CD4-positive, CD25-positive, alpha-beta regulatory T cell (primary cell): ENCODE measurements at places on chromosomes 1 and 21.

- no peak for DNase-seq
These were observed 185.0 kb downstream of the PBX1 start for GRCh38 chr1:164743976-164744375.

DNA sequence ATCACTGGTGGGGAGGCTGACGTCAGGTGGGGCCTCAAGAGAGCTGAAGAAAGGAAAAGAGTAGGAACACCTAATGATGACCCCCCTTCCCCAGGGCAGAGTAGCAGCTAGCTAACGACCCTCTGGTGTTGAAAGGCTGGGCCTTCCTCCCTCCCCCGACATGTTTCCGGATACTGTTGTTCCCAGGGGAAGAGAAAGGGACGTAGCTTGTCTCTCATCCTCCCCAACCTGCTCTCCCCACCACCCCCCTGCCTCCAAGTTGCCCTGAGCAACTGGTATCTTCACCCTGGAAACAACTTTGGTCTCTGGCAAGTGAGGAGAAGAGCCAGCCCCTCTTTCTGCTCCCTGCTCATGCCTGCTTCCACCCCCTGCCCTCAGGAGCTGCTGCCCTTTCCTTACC lies 2.4 kb downstream of the SEMA6C start:
- no peak for DNase-seq

DNA sequence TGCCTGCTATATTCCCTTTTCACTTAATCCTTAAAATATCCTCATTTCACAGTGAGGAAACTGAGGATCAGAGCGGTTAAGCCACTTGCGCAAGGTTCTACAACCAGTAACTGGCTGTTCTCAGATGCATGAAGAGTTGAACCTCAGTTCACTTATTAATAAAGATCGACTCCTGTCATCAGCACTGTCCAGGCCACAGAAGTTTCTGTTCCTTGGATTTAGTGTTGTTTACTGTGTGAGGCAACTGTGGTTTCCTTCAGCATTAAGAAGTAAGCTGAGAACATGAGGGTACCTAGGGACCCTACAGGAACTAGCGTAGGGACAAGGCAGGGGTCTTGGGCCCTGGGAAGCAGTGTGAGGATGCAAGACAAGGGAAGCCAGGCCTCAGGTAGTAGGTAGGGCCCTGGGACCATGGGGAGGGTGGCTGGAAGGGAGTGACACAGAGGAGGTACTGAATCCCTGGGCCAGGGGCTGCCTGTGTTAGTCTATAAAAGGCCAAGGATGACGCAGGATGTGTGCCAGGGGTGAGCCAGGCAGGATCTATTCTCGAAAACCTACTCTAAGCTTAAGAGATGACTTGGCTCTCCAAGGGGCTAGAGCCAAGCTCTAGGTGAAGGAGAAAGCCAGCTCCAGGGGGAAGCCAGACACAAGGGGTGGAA lies 181.2 kb upstream of the CSF3R start:
- DNase-seq: no peak

DNA sequence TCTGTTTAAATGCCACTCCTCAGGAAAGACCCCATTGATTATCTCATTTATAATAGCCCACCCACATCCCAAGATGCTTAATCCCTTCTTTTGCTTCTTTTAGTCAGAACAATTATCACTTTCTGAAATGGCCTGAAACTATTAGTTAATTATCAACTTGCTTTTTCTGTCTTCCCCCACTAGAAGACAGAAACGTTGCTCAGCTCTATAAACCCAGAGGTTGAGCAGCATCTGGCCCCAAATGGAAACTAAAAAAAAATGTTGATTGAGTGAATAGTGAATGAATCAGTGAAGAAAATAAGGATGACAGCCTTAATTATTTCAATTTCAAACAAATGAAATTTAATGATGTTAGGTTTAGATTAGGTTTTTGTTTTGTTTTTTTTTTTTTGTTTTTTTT lies 38.2 kb upstream of the PIGC start:
- no peak for DNase-seq

DNA sequence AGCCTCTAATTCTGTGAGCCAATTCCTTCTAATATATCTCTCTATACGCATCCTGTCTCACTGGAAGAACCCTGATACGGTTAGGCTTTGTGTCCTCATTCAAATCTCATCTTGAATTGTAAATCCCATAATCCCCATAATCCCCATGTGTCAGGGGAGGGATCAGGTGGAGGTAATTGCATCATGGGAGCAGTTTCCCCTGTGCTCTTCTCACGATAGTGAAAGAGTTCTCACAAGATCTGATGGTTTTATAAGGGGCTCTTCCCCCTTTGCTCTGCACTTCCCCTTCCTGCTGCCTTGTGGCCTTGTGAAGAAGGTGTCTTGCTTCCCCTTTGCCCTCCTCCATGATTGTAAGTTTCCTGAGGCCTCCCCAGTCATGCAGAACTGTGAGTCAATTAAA lies 116.1 kb downstream of the MRPS6 start:
- DNase-seq: no peak

DNA sequence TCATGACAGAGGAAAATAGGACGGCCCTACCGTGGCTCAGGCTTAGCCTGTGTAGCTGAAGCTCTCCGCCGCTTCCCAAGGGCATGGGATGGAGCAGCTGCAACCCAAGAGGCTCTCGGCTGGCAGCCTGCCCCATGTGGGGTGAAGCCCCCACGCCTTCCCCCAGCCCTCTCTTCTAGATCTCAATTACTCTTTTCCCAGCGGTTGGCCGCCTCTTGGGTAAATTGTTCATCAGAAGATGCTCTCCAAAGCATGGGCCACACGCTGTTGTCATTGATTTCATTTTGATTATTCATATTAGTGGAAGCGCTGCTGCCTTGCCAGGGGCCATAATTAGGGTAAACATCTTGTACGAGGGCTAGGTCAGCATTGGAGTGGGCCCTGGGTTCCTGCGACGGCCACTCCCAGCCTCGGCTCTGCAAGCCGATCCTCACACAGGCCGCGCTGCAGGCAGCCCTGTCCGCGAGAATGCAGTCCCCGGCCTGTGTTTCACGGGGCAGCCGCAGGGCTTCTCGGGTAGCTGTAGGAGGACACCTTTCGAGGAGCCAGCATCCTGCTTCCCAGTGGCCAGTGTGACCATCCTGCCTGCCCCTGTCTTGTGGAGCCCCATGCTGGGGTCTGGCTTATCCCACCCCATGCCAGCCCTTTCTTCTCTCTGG lies 114.4 kb upstream of the VAMP3 start:
- DNase-seq: no peak

DNA sequence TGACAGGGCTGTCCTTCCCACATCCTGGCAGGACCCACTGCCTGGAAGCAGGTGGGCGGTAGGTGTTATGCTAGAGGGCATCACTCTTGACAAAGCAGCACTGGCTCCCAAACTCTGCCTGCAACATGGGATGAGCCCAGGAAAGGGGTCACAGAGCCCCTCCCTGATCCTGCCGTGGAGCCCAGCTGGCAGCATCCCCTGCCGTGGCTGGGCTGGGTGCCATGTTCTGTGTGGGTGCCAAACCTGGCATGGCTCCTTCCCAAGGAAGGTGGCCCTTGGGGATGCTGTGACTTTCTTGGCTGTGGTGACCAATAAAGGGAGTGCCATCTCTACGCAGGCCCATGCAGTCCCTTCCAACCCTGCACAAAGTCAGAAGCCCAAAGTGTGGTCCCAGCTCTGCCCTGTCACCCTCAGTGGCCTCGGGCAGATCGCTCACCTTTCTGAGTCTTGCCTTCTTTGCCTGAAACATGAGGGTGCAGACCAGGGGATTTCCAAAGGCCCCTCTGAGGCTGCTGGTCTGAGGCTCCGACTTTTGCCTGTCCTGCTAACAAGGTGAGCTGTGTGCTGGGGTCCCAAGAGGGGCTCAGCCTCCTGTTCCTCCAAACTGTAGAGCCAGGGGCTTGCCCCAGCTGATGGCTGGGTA lies 6.0 kb downstream of the CDK18 start:
- no peak for DNase-seq

GRCh38 chr1:213094446-213094845 lies 43.4 kb downstream of the RPS6KC1 start:
- no peak for DNase-seq

DNA sequence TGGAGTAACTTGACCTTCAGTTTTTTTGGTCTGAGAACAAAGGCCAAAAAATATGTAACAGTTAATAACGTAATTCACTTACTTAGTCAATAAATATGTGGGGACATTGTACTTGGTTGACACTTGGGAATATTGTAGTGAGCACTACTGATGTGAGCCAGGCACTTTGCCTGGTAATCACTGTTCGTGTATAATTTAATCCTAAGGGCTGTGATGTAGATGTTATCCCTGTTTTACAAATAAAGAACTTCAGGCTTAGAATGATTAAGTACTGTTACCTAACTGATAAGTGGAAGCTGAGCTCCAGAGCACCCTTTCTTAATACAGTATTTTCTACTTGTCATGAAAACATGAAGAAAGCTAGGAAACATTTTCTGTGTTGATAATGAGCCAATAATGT lies 28.0 kb downstream of the PTBP2 start:
- DNase-seq: no peak

GRCh38 chr1:18575620-18576019 lies 55.0 kb upstream of the PAX7 start:
- peak; percentile 20 for DNase-seq

GRCh38 chr1:248755517-248755916 lies at the start of gene LYPD8:
TSS of gene LYPD8 (minus strand) at chr1:248755759. CDS start at chr1:248751081, 4,678 bp downstream.
- no peak for DNase-seq

GRCh38 chr1:118871582-118872171 lies 116.5 kb downstream of the TBX15 start:
- DNase-seq: no peak

DNA sequence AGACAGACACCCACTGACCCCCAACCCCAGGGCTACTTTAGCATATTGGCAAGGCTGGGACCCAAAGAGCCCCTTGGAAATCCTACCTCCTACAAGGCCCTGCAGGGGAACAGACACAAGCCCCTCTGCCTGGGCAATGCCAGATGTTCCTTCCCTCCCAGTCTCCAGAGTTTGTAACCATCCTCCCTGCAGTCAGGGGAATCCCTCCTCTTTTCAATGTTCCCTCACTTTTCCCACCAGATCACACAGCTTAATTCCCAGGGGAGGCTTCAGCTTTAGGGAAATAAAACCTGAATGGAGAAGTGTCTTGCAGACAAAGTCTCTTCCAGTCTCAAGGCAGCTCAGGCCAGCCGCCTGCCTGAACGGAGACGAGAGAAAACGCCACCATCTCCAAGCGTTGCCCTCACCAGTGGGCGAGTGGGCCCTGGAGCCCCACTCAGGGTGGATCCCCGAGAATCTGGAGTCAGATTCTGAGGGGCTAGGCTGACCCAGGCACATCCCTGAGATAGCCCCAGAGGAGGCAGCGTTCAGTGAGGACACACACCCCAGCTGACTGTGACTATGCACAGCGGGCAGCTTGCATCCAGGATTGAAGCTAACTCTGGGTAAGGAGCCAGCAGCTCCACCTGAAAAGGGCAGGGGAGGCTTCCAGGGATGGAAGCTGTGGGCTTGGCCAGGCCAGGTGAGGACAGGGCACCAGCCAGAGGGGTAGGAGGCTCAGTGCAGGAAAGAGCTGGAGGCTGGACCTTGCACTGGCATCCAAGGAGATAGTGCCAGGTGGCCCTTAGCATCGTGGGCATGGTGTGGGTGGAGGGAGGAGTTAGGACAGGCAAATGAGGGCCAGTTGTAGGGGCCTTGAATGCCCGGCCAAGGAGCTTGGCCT lies 44.0 kb upstream of the ZC3H12A start:
- no peak for DNase-seq

- no peak for DNase-seq
These were observed 105.8 kb downstream of the MRPL39 start for GRCh38 chr21:25501462-25501861.

- DNase-seq: peak; percentile 20
These were observed 3.4 kb upstream of the ACOT7 start for GRCh38 chr1:6396998-6397397.

DNA sequence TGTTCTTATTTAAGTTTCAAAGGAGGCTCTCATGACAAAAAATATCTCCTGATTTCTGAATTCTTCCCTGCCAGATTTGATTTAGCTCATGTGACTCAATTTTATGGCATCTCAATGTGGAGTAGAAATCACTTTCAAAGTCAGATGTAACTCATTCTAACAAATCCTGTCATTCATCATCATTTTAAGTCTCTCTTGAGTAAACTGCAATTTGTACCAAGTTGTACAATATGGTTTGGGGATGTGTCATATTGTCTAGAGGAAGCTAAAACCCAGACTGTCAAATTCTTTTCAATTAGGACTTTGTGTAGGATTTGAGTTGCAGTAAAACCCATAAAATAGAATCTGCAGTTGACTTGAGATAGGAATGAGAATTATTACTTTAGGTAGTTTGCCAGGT lies 2101.0 kb downstream of the NCAM2 start:
- DNase-seq: no peak

DNA sequence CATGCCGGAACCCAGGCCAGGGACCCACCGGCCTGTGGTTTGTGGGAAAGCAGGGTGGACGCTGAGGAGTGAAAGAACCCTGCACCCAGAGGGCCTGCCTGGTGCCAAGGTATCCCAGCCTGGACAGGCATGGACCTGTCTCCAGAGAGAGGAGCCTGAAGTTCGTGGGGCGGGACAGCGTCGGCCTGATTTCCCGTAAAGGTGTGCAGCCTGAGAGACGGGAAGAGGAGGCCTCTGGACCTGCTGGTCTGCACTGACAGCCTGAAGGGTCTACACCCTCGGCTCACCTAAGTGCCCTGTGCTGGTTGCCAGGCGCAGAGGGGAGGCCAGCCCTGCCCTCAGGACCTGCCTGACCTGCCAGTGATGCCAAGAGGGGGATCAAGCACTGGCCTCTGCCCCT lies 18.5 kb downstream of the CSF1 start:
- DNase-seq: no peak

DNA sequence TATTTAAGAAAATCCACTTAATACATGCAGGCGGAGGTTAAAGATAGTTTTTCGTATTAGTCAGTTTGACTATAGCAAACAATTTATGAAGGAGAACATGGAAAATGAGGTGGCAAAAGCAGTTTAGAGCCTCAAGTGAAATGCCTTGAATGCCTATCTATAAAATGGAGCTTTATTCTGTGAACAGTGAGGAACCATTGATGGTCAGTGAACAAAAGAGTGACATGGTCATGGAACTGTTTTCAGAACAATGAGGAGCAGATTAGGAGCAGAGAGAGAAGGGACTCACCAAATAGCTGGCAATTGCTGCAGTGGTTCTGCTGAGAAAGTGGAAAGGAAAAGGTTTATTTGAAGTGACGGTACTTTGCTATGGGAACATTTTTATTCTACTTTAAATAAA lies 299.8 kb downstream of the DUSP10 start:
- DNase-seq: no peak

- DNase-seq: no peak
These were observed 536.4 kb downstream of the DPYD start for GRCh38 chr1:97384294-97384968.

- DNase-seq: no peak
These were observed 860.8 kb downstream of the BRINP3 start for GRCh38 chr1:189616893-189617292.

- DNase-seq: peak; percentile 90
These were observed 1.3 kb upstream of the SLC16A1 start for GRCh38 chr1:112957133-112957812.

GRCh38 chr21:45592208-45592619 lies 50.0 kb upstream of the SLC19A1 start:
- DNase-seq: peak; percentile 86

GRCh38 chr1:31745946-31746670 lies 18.0 kb downstream of the ADGRB2 start:
- no peak for DNase-seq
